NCI-H2171 (cell line): ENCODE measurements at places on chromosomes 1 and 21.

DNA sequence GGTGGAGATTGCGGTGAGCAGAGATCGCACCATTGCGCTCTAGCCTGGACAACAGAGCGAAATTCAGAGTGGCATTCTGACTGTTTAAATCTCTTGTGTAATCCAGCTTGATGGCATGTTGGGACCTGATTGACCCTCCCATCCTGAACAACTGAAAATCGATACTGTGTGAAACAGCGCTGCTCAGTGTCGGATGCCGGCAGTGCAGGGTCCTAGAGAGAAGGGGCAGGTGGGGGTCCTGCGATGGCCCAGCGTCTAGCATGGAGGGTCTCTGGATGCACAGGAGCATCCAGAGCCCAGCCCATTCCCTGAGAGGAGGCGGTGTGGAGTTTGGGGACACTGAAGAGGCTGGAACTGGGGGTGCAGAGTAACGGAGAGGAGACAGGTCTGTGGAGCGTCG, 15.8 kb downstream of the AGT start:
- DNase-seq: no peak

GRCh38 chr1:63936801-63937200, 163.0 kb downstream of the ROR1 start:
- DNase-seq: no peak

DNA sequence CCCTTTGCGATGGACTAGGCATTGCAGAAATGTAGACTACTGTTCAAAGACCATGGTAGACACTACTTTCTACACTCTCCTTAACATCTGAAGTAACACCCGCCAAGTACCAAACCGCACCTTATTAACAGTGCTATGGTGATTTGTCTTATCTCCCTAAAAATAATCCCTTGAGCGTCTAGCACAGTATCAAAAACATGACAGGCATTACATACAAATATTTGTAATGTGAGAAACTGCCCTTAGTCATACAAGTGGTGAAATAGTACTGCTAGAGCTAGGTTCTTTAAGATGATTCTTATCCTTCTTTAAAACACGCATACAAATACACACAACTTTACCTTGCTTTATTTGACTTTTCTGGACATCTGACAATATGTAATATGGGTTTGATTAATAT, 27.2 kb downstream of the PUM1 start:
- no peak for DNase-seq

DNA sequence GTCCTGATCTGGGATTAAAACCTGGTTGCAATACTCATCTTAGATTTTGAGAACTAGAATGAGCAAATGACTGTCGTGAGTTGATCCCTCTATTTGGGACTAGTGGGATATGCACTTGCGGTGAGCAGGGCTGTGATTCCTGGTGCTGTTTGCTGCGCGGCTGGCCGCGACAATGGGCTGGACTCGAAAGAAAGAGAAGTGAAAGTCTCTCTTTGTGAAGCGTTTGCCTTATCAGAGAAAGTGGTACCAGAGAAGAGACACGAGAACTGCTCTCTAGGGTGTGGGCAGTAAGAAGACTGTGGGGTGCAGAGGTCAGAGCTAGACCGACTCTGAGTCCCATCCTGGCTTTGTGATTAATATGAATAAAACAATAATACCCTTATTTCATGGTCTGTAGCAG, 8.6 kb downstream of the ST6GALNAC3 start:
- DNase-seq: no peak

DNA sequence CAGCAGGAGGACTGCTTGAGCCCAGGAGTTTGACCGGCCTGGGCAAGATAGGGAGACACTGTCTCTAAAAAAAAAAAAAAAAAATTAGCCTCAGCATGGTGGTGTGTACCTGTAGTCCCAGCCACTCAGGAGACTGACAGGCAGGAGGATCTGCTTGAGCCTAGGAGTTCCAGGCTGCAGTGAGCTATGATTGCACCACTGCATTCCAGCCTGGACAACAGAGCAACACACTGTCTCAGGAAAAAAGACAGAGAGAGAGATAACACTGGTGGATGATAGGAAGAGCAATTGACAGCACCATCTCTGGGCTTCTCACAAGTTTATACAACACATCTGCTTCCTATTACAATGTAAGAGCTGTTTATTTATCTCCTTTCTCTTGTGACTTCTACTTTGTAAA, 2.4 kb upstream of the RNU11 start:
- DNase-seq: no peak

DNA sequence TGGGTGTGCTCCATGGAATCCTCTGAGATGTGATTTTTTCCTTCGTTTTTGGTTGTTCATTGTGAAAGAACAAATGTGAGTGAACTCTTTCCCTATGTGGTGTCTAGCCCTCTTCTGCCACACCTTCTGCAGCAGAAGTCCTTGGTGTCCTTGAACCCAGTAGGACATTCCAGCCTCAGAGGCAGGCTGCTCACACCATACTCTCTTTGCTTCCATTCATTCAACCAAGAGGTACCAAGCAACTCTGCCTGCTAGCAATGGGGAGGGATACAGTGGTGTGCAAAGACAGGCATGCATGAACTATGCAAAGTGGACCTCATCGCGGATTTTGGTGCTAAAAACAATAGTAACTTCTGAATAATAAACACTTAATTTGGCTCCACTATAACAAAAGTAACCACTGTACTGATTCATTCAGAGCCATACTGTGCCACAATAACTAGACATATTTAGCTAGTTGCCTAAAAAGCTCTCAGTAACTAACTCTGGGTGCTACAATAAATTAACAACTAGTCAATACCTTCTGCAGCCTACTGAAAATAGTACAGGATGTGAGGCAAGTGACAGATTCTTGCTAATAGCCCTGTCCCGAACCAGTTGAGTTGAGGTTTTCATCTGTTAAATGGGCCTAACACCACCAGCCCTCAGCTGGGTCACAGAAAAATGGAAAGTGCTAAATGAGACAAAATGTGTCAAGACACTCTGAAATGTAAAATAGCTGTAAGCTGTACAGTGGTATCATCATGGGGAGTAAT, 155.4 kb downstream of the SLC45A1 start:
- DNase-seq: no peak

DNA sequence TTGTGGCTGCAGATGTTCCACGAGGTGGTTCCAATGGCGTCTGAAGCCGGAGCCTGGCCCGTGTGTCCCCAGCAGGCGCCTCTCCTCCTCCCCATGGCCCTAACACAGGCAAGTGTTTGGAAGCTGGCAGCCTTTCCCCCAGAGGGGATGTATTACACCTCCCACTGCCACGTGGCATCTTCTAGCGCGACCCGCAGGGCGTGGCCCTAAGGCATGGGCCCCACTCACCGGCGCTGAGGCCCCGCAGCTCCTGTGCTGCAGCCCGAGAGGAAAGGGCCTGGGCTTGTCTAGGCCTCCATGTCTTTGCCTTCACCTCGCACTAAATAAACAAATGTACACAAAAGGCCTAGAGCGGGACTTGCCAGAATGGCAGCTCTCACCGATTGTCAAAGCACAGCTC, 37.9 kb downstream of the SLC66A1 start:
- DNase-seq: no peak

- no peak for DNase-seq
Observed at GRCh38 chr1:115179397-115180079, 90.2 kb upstream of the TSPAN2 start.
